NCI-H524 (cell line): ENCODE measurements at places on chromosomes 12 and 14.

- DNase-seq, result no peak
Measured at GRCh38 chr14:52885230-52885629, 65.6 kb downstream of the FERMT2 start.

DNA sequence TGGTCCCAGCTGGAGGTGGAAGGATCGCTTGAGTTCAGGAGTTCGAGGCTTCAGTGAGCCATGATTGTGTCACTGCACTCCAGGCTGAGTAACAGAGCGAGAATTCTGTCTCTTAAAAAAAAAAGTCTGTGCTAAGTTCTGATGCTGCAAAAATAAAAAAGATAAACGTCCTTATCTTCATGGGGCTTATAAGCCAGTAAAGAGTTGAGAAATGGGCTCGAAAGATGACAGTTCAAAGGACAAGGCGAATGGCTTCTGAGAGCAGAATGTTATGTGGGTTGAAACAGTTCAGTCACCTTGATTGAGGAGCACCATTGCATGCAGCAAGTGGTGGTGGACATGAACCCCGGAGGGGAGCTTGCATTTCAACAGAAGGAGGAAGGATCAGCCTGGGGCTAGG lies 4.7 kb downstream of the TSPAN9 start:
- DNase-seq, result no peak

- DNase-seq, result peak; percentile 70
Measured at GRCh38 chr14:23327947-23328744, 6.9 kb downstream of the PABPN1 start.

- no peak for DNase-seq
Measured at GRCh38 chr14:24052656-24053547, 1.1 kb downstream of the CARMIL3 start.

GRCh38 chr12:57133013-57133569 lies 4.8 kb downstream of the LRP1 start:
- DNase-seq, result no peak
